ENCODE measurements at places on chromosomes 6 and 20. TPM values are rescaled to one million over a fixed set of nuclear protein-coding genes. Genes with fewer than 3 reads are reported as not detected.

Gene PTCRA
- total RNA-seq = not detected

Gene UBE2C
- total RNA-seq = 255 TPM

DNA sequence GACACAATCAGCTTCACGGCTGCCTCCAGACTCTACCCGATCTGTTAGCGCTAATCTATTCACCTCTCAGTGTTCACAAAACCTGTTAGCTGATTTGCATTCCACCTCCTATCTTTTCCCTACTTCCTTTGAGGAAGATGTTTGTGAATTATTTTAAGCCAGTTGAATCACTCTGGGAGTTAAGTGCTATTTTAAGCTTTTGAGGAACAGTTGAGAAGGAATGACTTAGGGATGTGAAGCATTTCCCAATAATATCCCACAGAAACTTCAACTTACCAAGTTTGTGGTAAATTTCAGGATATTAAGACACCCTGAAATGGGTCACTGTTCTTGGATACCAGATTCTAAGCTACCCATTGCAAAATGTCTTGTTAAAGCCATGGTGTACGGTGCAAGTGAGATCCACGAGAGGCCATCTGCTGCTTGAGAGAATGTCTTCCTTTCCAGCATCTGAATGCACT, 145.2 kb upstream of the CITED2 start:
- no peak overlapping the region for H3K27ac ChIP-seq
- no peaks in the 10 kb centered on the region for H3K4me1 ChIP-seq
- no peaks in the 10 kb centered on the region for H3K27me3 ChIP-seq
- DNase-seq = no peak

- H3K4me1 ChIP-seq = peaks cover 5% of the 10 kb centered on the region
- no peaks in the 10 kb centered on the region for H3K27me3 ChIP-seq
- no peak overlapping the region for H3K4me3 ChIP-seq
- H3K36me3 ChIP-seq = no peaks in the 10 kb centered on the region
- H3K27ac ChIP-seq = no peak overlapping the region
Measured at GRCh38 chr6:163955096-163955495, 540.6 kb downstream of the QKI start.

- no peak for DNase-seq
- no peak overlapping the region for H3K4me3 ChIP-seq
- no peaks in the 10 kb centered on the region for H3K36me3 ChIP-seq
- peaks cover 10% of the 10 kb centered on the region for H3K4me1 ChIP-seq
Measured at GRCh38 chr20:32635764-32636163, 38.0 kb downstream of the C20orf203 start.

DNA sequence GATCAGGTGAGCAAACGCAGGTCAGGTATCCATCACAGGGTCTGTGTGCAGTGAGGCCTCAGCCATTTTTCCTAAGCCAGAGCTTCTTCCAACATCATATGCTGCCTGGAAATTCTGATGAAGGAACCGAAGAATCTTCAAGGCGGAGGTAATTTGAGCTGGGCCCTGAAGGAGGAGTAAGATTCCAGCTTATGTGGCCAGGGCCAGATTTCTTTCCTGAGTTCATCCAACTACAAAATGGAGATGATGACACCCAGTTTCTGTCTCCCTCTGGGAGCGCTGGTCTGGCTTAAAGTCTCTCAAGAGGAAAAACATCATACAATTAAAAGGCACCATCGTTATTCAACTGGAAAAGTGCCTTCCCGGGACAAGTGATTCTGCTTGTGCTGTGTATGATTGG, 6.9 kb upstream of the MANBAL start:
- H3K4me3 ChIP-seq = no peak overlapping the region
- no peaks in the 10 kb centered on the region for H3K4me1 ChIP-seq
- no peaks in the 10 kb centered on the region for H3K36me3 ChIP-seq
- H3K27me3 ChIP-seq = no peaks in the 10 kb centered on the region

GRCh38 chr6:54191461-54191860, 80.2 kb downstream of the MLIP start:
- no peak overlapping the region for H3K4me3 ChIP-seq
- H3K27me3 ChIP-seq = no peaks in the 10 kb centered on the region
- peaks cover 5% of the 10 kb centered on the region for H3K4me1 ChIP-seq
- no peaks in the 10 kb centered on the region for H3K36me3 ChIP-seq
- no peak for DNase-seq

- no peaks in the 10 kb centered on the region for H3K36me3 ChIP-seq
- H3K27me3 ChIP-seq = no peaks in the 10 kb centered on the region
- H3K4me1 ChIP-seq = no peaks in the 10 kb centered on the region
- peak overlapping the region; percentile 26 for H3K4me3 ChIP-seq
Measured at GRCh38 chr6:7673063-7673536, 52.8 kb upstream of the BMP6 start.

GRCh38 chr20:61745397-61746146, 320.1 kb downstream of the TAF4 start:
- no peaks in the 10 kb centered on the region for H3K36me3 ChIP-seq
- no peak for DNase-seq
- H3K27me3 ChIP-seq = no peaks in the 10 kb centered on the region

DNA sequence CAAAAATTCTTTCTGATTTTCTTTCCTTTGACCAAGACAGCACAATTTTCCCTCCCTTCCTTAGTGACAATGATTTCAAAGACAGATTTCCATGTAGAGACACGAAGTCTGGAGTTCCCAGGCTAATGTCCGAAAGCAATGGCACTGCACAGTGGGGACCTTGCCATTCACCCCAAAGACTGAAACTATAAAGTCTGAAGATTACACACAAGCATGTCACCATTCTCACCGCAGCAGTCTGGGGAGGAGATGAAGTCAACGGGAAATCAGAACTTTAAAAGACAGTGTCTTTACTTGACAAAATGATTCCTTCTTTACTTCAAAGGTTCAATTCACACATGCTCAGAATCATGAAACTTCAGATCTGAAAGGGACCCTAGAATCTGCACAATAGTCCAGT, 8.3 kb downstream of the B4GALT5 start:
- peaks cover 12% of the 10 kb centered on the region for H3K4me1 ChIP-seq
- H3K36me3 ChIP-seq = no peaks in the 10 kb centered on the region
- no peak for DNase-seq
- no peak overlapping the region for H3K4me3 ChIP-seq
- H3K27me3 ChIP-seq = no peaks in the 10 kb centered on the region
- H3K27ac ChIP-seq = no peak overlapping the region

GRCh38 chr6:43705996-43706395, 18.4 kb upstream of the MRPS18A start:
- no peak overlapping the region for H3K4me3 ChIP-seq
- H3K36me3 ChIP-seq = no peaks in the 10 kb centered on the region
- no peak overlapping the region for H3K27ac ChIP-seq
- peaks cover 19% of the 10 kb centered on the region for H3K4me1 ChIP-seq
- no peaks in the 10 kb centered on the region for H3K27me3 ChIP-seq
- no peak for DNase-seq

GRCh38 chr6:138001750-138002349, 105.4 kb downstream of the PERP start:
- no peak overlapping the region for H3K4me3 ChIP-seq
- DNase-seq = peak; percentile 73
- H3K36me3 ChIP-seq = no peaks in the 10 kb centered on the region
- H3K27me3 ChIP-seq = no peaks in the 10 kb centered on the region
- H3K27ac ChIP-seq = no peak overlapping the region
- peaks cover 2% of the 10 kb centered on the region for H3K4me1 ChIP-seq

DNA sequence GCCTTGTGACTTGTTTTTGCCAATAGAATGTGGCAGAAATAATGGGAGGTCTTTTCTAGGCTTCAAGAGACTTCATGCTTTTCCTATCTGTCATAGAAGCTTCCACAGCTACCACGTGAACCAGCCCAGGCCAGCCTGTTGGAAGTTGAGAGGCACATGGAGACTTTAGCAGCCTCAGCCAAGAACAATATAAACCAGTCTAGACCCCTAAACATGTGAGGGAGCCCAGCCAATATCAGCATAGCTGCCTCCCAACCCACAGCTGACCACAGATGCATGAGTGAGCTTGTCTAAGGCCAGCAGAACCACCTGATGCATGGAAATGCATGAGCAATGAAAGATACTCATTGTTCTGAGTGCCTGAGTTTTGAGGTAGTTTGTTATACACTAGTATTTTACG, 540.7 kb upstream of the BTBD3 start:
- H3K27me3 ChIP-seq = no peaks in the 10 kb centered on the region
- peaks cover 11% of the 10 kb centered on the region for H3K4me1 ChIP-seq
- no peak overlapping the region for H3K4me3 ChIP-seq
- no peaks in the 10 kb centered on the region for H3K36me3 ChIP-seq
- DNase-seq = no peak
- H3K27ac ChIP-seq = no peak overlapping the region

Measured in H1 (cell line).